SK-N-MC (cell line): ENCODE measurements at places on chromosomes 6 and 20.

DNA sequence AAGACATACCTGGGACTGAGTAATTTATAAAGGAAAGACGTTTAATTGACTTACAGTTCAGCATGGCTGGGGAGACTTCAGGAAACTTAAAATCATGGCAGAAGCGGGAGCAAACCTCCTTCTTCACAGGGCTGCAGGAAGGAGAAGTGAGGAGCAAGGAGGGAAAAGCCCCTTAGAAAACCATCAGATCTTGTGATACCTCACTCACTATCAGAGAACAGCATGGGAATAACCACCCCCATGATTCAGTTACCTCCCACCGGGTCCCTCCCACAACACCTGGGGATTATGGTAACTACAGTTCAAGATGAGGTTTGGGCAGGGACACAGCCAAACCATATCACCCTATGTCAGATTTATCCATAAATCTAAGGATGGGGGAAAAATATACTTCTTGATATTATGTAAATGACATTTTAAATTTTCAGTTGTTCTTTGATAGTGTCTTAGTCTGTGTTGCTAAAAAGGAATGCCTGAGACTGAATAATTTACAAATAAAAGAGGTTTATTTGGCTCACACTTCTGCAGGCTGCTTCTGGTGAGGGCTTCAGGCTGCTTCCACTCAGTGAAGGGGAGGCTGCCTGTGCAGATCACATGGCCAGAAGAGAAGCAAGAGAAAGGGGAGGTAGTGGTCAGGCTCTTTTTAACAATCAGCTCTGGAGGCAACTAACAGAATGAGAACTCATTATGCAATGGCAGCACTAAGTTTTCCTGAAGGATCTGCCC is 1.2 kb upstream of the MCM9 start:
- no peak for DNase-seq

GRCh38 chr6:3887150-3887700 is 38.1 kb downstream of the FAM50B start:
- DNase-seq: no peak

DNA sequence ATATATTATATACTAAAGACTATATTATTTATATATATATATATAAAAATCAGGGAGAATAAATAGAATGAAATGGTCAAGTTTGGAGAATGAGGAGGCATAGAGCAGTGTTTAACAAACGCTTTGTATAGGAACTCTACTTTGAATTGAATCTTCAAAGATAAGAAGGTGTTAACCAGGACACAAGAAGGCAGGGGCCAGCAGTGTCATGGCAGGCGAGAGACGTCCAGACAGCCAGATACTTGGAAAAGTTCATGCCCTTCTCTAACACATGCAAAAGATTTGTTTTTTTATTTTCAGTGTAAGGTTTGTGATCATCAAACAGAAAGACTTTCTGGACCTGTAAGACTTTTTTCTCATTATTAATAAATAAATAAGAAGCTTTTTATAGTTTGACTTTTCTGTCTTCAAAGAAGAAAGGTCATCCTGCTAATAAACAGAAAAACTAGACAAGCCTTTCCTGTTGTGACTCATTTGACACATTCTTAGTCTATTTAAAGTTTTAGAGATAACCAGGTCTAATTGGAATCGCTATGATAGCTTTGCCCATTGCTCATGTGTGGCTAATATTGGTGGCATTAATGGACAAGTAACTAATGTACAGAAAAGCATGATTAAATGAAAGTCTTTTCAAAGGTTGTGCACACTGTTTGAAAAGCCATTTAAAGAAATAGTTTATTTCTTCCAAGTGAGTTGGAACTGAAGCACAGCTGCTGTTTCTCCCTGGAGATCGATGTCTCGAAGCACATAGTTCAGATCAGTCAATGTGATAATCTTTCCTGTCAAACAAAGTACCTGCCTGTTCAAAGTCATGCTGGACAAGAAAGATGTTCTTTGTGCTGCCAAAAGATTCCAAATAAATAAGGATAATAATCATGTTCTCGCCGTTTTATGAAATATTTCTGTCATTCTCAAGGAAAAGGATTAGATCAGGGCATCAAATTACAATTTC is 420.4 kb upstream of the OPRM1 start:
- DNase-seq: no peak

DNA sequence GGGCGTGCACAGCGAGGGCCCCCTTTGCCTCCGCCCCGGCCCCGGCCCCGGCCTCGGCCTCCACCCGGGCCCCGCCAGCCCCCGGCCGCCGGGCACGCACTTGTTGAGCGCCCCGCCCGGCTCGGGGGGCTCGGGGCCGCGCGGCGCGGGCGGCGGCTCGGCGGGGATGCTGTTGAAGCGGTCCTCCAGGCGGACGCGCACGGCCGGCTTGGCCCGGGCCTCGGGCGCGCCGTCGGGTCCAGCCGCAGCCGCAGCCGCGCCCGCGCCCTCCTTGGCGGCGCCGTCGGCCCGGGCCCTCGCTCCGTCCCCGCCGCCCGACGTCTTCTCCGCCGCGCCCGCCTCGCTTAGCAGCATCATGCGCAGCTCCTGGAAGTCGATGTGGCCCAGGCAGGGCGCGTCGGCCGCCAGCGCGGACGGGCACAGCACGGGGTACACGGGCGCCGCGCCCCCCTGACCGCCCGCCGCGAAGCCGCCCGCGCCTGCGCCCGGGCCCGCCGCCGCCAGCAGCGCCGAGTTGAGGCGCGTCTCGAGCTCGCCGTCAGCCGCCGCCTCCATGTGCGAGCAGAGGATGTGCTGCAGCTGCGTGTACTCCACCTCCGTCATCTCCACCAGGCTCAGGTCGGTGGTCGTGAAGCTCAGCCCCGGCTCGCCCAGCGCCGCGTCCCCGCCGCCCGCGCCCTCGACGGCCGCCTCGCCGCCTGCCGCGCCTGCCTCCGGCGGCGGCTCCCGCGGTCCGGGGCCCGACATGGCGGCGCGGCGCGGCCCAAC is 514 bp downstream of the TCFL5 start:
- DNase-seq: no peak

GRCh38 chr6:136038531-136038930 is 187.0 kb downstream of the PDE7B start:
- DNase-seq: no peak
